ENCODE measurements at places on chromosomes 3 and 15.
A peak's percentile ranks its signal among the peaks of the same experiment; 100 is the strongest.

DNA sequence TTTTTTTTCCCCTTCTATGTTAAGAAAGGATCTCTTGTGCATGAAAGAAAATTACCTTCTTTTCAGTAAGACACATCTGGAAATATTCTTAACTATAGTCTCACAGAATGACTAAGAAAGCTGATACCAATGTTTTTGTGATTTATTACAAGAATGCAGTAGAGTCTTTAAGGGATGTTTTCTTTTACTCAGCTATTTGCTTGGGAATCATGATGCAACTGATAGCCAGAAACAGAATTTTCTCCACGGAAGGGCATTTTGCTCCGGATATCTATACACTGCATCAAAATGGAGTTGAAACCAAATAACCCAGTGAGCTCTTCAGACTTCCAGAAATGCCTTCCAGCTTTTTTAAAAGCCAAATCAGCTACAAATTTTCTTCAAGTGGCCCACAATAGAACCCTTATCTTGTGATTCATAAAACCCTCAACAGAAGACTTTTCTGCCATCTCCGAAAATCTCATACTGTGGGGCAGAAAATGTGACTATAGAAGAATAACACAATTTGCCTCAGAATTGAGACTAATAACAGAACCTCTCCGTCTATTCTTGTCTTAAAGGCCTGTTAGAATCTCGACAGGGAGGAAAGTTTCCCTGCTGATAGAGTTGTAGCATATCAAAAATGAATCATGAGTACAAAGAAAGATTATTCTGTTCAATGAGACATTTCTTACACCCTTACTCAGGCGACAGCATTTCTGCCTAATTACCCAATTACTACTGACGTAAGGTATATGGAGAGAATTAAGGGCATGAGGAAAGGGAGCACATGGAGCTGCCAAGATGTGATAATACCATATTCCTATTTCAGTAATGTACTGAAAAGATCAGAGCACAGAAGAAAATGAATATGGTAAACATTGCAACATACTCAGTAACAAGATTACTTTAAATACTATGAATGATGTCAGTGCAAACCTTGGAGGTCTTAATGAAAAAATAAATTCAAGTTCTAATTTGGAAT is 900.1 kb downstream of the ROBO1 start:
- no peak for DNase-seq

- no peak for DNase-seq
Observed at GRCh38 chr15:93800805-93801204, 430.6 kb upstream of the MCTP2 start.

- DNase-seq, result no peak
Observed at GRCh38 chr3:169390741-169391305, 272.7 kb downstream of the MECOM start.

DNA sequence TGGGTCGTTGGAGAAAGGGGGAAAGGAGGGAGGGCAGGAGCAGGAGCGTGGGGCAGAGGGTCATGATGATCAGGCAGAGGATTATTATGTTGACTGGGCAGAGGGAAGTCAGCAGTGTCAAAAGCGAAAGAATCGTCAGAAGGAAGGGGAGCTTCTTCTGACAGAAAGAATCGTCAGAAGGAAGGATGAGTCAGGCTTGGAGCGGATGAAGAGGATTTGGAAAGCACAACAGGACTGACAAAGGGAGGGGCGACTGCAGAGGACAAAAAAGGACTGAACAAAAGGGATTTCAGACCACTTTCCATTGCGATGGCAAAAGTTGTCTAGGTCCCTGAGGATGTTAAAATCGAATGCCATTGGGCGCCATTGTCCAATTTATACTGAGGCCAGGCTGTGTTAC is 1053.5 kb downstream of the SI start:
- no peak for DNase-seq

GRCh38 chr3:154571553-154572226 is 141.7 kb upstream of the GPR149 start:
- DNase-seq, result no peak

DNA sequence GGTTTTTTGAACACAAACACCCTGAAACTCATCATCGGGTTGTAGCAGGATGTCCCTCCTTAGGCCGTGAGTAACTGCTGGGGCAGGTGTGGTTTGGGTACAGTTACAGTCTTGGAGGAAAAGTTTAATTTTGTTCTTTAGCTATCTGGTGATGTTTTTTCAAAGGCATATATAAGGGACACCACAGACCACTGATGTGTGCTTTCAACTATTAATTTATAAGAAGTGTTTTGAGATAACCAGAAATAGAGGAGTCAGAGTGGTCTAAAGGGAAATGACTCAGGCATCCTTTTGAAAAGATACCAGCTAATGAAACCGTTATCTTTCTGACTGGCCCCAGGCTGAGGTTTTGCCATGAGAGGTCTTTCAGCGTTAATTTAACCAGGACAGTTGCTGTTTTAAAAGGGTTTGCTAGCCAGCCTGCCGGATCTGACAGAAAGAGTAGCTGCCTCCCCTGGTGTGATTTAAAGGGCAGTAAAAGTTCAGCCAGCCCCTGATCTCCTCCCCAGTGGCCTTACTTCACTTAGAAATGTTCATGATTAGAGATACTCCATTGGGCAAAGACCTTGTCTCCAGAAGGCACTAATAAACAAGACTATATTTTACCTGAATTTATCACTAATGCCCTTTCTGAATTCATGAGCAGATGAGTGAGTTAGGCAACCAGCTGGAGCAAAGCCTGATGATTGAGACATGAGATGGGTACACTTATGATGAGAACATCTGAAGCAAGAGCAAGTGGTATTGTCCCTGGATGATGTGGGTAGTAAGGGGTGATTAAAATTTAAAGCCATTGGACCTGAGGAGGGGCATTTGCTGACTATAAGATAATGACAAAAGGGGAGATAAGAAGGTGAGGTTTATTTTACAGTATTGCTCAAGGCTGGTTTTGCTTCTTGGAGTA is 482.5 kb upstream of the TBL1XR1 start:
- no peak for DNase-seq

DNA sequence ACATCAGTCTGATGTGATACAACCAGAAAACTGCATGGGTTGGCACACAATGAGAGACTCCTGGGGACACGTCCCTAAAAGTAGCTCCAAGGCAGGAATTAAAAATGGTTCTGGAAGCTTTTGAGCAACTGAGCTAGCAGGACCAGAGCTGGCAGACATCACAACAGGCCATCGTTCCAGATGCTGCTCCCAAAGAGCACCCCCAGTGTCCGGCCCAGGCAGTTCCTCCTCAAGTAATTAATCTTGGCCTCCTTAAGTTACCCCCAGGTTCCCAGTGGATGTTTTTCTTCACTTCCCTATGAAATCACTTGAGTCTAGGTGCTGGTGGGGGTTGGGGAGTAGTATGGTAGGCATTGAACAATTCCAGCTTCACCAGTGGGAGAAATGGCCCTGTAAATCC is 711.6 kb downstream of the MECOM start:
- peak; percentile 24 for DNase-seq

- peak; percentile 69 for DNase-seq
Observed at GRCh38 chr3:66822186-66823008, 175.7 kb upstream of the KBTBD8 start.

- no peak for DNase-seq
Observed at GRCh38 chr3:68363796-68364195, 568.6 kb downstream of the TAFA4 start.

GRCh38 chr3:19931180-19931692 is 2.8 kb downstream of the EFHB start:
- no peak for DNase-seq

- peak; percentile 20 for DNase-seq
Observed at GRCh38 chr3:166013073-166013679, 176.0 kb upstream of the BCHE start.

GRCh38 chr3:71601811-71602210 is 18.3 kb upstream of the FOXP1 start:
- no peak for DNase-seq

DNA sequence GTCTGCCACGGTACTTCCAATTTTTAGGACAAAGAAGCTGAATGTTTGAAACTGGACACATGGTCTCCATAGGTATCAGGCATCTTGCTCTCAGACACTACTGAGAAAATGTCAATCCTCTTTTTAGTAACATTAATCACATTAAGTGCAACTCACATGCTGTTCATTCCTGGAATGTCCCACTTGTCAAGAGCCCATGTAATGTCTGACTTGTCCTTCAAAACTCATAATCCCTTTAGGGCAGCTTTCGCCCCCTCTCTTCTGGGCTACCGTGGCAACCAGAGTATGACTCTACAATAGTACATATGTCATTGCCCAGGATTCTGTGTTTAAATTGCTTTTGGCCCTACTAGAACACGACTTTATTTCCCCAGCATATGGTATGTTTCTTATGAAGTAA is 12.3 kb downstream of the NUDT16 start:
- DNase-seq, result no peak

GRCh38 chr15:65233696-65234095 is 22.4 kb upstream of the CILP start:
- DNase-seq, result no peak

DNA sequence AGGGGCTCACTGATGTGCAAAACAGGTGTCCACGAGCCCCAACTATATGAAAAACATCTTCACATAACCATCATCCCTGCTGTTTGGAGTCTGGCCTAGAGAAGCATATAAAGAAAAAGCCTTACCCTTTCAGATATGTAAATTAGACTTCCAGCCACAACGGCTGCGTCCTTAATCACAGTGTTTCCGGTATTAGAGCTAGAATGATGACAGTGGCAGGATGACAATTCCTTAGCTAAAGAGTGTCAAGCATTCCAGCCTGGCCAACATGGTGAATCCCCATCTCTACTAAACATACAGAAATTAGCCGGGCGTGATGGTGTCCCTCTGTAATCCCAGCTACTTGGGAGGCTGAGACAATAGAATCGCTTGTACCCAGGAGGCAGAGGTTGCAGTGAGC is 19.5 kb upstream of the SAMD7 start:
- no peak for DNase-seq

- no peak for DNase-seq
Observed at GRCh38 chr15:95162967-95163531, 931.7 kb downstream of the MCTP2 start.

GRCh38 chr15:31135523-31135922 is 34.0 kb upstream of the TRPM1 start:
- DNase-seq, result no peak

DNA sequence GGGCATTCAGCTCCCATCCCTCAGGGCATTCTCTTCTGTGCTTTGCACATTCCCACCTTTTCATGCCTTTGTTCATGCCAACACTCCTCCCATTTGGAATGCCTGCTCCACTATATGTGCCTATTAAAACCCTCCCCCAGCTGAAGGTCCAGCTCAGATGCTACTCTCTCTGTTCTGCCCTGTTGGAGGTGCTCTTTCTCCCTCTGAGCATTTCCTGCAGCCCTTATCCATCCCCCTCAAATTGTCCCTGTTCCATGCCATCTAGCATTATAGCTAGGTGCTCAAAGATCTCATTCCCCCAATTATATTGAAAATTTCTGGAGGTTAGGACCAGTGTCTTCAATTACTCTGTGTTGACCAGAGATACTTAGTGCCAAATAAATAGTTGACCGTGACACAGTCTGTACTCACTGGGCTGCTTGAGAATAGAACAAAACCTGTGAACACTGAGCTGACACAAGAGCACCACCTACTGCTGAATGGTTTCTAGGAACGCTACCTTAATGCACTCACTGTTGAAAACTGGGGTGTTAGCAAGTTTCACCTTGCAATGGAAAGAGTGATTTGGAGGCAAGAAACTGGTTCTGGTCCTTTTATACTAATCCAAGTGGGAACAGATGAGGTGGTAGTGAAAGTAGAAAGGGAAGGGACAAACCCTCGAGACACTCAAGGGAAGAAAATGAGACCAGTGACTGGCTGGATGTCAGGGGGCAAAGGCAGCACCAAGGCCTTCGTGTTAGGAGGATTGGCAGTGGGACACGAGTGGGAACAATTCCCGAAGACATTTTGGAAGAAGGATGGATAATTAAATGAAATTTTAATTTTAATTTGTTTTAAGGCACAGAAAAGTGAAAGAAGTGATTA is 289.8 kb upstream of the ROPN1 start:
- DNase-seq, result no peak

DNA sequence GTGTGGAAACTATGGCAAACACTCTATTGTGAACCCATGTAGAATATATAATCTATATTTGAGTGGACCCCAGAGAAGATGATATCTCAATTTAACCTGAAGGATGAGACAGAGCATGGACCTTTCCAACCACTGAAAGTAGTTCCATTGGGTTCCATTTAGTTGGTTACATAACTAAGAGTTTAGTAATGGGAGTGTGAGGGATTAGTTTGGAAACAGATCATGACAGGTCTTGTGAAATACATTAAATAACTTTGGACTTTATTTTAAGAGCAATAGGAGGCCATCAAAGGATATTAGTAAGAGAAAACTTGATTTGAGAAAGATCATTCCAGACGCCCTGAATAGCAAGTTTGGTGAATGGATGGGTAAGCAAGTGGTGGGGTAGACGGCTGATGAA is 487.2 kb upstream of the ROBO2 start:
- no peak for DNase-seq

DNA sequence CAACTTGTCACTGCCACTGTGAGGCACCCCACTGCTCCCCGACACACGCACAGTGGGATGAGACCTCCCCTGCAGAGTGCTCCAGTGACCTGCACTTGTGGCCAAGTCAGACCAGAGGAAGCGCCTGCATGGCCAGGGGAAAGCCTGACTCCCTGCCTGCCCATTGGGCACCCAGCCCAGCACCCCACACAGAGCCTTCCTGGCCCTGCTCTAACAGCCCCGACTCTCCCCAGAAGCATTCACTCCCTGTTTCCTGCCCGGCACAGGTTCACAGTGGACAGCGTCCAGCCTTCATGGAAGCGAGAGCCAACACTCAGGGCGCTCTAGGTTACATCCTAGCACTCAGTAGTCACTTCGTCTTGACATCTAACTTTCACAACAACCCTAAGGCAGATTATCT is 27.8 kb downstream of the RBPMS2 start:
- no peak for DNase-seq

GRCh38 chr3:120274739-120275167 is 10.3 kb downstream of the GPR156 start:
- no peak for DNase-seq

- no peak for DNase-seq
Observed at GRCh38 chr3:192371870-192372400, 355.4 kb downstream of the FGF12 start.

GRCh38 chr3:46082849-46083248 is 55.6 kb upstream of the XCR1 start:
- no peak for DNase-seq

GRCh38 chr3:49500732-49501609 is 30.9 kb downstream of the DAG1 start:
- no peak for DNase-seq

DNA sequence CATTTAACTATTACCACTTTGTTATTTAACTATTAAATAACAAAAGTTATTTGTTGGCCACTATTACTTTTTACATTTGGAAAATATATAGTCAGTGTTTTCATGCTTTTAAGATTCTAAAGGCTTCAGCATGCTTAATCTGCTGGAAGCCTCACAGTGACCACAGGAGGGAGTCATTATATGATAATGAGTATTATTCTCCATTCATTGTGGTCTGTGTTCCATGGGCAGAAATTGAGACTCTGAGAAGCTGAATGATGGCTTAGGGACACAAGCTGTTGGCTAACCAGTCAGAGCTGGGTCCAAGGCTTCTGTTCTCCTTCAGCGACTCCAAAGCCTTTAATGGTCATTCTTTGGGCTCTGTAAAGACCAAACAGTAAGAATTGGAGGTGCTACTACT is 64.7 kb downstream of the BFSP2 start:
- no peak for DNase-seq

Data from D341Med (cell line).